AG09309 (cell line): ENCODE measurements at places on chromosomes 2 and 18.
A peak's percentile ranks its signal among the peaks of the same experiment; 100 is the strongest.

DNA sequence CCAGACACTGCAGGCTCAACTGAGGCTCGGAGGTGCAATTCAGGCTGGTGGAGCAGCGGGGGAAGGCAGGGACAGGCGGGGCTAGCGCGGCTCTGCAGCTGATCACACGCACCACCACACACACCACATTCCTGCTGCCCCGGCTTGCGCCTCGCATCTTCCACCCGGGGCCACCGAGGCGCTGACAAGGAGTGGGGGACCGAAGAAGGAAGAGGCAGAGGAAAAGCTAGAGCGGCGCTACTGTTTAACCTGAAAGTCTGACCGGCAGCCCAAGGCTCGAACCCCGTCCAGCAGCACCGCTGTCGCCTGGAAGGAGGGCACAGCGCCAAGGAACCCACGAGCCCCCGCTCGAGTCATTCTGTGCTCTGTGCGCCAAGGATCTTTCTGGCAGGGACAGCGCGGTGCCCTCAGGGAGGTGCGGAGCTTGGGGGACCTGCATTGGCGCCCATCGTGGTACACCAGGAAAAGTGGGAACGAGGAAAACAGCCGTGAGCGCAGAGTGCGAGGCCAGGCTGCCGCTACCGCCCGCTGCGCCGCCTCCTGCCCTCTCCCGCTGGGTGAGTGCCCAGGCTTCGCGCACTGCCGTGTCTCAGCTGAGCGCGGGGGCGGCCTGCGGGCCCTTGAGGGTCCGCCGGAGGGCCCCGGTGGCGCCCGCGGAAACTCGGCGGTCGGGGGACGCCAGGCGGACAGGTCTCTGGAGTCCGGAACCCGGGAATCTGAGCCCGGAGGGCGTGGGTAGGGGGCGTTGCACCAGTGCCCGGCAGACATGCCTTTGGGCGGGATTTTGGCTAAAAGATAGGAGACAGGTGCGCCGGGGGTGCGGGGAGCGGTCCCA, 860 bp upstream of the KCNJ3 start:
- DNase-seq = no peak

DNA sequence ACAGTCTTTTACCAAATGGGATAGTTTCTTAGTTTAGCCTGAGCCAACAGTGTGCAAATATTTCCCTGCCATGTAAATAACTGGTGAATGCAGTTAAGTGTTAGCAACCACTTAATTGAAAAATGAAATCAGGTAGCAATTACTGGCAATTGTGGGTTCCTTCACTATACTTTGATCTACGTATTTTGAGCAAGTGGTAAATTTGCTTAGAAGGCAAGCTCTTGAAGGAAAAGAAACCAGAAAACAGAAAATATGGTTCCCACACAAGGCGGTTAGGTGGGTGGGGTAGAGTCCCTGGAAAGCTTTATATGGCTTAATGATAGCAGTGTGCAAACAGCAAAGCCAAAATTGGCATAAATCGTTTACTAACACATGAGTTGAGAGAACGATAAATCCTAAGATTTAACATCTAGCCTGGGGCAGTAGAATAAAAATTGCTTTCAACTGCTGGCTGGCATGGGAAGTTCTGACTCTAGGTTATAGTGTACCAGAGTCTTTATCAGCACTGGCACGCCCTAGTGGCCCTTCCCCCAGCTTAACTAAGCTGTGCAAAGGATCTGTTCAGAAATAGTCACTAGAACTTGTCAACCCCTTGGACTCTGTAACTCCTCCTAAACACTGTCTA, 17.0 kb downstream of the SLC9A2 start:
- DNase-seq = no peak

- peak; percentile 51 for DNase-seq
Observed at GRCh38 chr2:86704459-86704971, 15.6 kb upstream of the RMND5A start.

DNA sequence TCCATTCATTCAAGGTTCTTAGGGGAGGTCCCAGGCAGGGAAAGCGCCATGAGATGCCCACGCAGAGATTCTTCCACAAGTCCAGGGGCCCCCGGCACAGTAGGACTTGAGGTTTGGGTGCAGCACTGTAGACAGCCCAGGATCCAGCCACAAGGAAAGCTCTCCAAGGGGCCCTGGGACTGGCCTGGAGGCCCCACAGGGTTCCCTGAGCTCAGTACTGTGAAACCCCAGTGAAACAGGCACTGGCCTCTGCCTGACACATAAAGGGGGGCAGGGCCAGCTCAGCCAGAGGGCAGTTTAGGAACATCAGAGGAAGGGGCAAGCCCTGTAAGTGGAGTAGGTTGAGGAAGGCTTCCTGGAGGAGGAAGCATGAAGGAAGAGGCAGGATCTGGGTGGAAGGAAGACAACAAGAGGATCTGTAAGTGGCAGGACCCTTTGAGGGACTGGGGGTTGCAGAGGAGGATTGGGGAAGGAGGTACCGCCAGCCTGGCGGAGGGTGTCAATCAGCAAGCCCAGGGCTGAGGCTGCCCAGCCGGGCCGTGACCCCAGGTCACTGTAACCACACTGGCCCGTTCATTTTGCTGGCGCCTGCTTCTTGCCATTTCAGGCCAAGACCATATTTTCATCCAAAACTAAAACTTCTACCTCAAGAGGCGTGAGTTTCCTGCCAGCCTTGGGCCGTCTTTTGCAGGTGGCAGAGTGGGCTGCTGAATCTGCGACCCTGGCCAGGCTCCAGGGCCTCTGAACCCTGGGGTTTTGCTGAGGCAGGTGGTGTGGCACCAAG, 175.2 kb downstream of the SMAD7 start:
- DNase-seq = no peak
